ENCODE measurements at places on chromosomes 5 and 9. TPM values are rescaled to one million over a fixed set of nuclear protein-coding genes. Genes with fewer than 3 reads are reported as not detected.

Gene FGF18
- 2.8 TPM for total RNA-seq

Gene CER1
- total RNA-seq = not detected

- no peak for DNase-seq
These were observed 52.5 kb upstream of the IL7R start for GRCh38 chr5:35804201-35804653.

DNA sequence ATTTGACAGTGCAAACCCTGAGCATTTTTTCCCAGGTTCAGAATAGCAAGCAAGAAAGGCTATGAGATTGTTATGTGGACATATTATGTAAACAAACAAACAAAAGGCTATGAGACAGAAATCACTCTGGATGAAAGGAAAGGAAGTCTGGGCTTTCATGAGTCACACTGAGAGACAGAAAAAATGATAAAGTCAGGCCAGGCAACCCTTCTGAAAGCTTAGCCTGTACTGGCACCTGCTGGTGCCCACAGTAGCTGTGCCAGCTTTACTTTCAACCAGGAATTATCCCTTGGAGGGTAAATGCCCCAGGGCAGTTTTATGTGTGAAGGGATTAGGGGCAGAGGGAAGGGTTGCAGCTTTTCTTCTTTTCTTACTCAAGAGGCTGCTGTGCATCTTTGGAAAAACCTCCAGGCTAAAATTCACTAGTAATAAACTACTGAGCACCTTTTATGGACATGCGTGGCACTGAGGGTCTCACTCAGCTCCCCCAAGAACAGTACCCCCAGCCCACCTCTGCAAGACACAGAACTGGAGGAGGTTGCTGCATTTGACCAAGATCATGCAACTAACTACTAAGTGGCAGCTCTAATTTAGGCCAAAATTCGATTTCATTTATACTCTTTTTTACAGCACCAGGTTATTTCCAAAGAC lies 41.7 kb downstream of the ACTL7B start:
- DNase-seq = no peak

DNA sequence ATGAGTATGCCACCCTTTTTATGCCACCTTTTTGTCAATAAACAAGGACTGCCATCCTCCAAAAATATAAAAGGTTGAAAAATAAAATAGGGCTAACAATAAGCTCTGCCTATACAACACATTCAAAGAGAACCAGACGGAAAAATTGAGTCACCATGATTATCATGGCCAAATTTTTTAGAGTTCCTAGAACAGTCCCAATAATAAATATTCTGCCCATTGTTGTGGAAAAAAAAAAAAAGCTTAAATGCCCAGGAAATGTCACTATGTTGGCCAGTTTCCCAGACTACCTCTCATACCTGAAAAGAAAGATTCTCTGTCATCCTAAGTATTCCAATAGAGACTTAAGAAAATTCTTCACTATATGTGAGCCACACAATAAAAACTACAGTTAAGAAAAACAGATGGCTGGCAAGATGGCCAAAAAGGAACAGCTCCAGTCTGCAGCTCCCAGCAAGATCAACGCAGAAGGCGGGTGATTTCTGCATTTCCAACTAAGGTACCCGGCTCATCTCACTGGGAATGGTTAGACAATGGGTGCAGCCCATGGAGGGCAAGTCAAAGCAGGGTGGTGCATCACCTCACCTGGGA lies 149.0 kb downstream of the TMEM161B start:
- no peak for DNase-seq

Gene HTR1A
- total RNA-seq = not detected

Gene FAM169A
- total RNA-seq = 5.0 TPM

DNA sequence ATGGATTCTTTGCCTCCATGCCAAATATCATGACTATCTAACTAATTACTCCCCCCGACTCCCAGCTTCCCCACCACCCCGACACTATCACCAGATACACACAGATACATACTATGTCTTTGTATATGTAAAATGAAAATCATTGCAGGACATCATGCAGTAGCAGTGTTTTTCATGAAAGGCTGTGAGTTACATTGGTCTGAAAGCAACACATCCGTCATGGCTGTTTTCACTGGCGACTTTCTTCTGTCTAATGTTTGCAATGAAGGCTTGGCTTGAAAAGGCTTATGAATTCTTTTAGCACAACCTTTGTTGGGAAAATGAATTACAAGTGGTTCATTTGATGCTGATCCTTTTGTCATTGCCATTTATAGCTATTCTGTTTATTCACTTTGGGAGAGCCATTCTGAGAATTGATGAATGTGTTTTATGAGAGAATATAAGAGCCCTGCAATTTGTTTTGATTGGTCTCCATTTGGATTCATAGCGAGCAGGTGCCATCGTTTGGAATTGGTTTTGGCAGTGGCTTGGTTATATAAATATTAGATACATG lies 103.4 kb downstream of the PIP5K1B start:
- no peak for DNase-seq

Gene SMU1
- total RNA-seq = 16.7 TPM

Gene SIT1
- total RNA-seq = 0.86 TPM

Gene CDKN2B
- 7.9 TPM for total RNA-seq

- DNase-seq = peak; percentile 25
These were observed 136.0 kb downstream of the SCAMP1 start for GRCh38 chr5:78496373-78496772.

Gene PCDHGA3
- total RNA-seq = 5.0 TPM

GRCh38 chr9:98154678-98155077 lies 35.7 kb upstream of the TRIM14 start:
- no peak for DNase-seq

Measured in left cardiac atrium (tissue), 4 donors.